Small intestine (tissue), 16 donors: ENCODE measurements at places on chromosomes 11 and 22. TPM values are rescaled to one million over a fixed set of nuclear protein-coding genes. Genes with fewer than 3 reads are reported as not detected.

- no peak for DNase-seq
Observed at GRCh38 chr11:123593570-123593969, 60.9 kb downstream of the SCN3B start.

- DNase-seq = no peak
Observed at GRCh38 chr11:112723676-112724495, 237.3 kb upstream of the NCAM1 start.

- DNase-seq = no peak
Observed at GRCh38 chr22:46081831-46082210, 68.5 kb upstream of the PPARA start.

- no peak for DNase-seq
Observed at GRCh38 chr11:125579811-125580210, 10.5 kb downstream of the EI24 start.

- no peak for DNase-seq
Observed at GRCh38 chr11:69513663-69514224, 32.3 kb downstream of the LINC01488 start.

Gene KCNQ1OT1
- 0.22 TPM for polyA plus RNA-seq

Gene KCNC1
- polyA plus RNA-seq = not detected

Gene NLRP10
- polyA plus RNA-seq = not detected

Gene KCNK4
- polyA plus RNA-seq = not detected
